Kidney epithelial cell (primary cell): ENCODE measurements at places on chromosomes 7 and 10. TPM values are rescaled to one million over a fixed set of nuclear protein-coding genes. Genes with fewer than 3 reads are reported as not detected.

GRCh38 chr10:23742368-23742767, 303.5 kb downstream of the OTUD1 start:
- no peak for DNase-seq

- DNase-seq = peak; percentile 43
These were observed at the start of gene NDUFB2 for GRCh38 chr7:140696680-140697446. Gene NDUFB2 (plus strand): TSS chr7:140696708. CDS start chr7:140696745, 37 bp downstream.

HMX2 gene
- total RNA-seq = 0.34 TPM in 1 of 2 replicates, not detected in the other

DNA sequence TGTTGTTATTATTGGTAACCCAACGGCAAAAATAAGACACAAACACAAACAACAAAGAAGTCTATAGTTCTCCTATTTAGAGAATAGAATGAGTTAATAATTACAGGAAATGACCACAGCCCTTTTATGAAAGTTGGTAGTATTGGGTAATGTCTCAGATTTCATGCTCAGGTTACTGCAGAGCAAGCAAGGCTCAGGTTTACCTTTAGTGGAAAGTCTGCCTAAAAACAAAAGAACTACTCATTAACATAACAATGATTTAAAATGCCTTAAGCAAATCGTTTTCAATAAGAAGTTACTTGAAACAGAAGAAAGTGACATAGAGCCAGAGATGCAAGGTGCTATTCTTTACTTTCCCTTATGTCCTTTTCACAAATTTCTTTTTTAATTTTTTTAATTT, 441.2 kb downstream of the PLXDC2 start:
- DNase-seq = peak; percentile 10

DNA sequence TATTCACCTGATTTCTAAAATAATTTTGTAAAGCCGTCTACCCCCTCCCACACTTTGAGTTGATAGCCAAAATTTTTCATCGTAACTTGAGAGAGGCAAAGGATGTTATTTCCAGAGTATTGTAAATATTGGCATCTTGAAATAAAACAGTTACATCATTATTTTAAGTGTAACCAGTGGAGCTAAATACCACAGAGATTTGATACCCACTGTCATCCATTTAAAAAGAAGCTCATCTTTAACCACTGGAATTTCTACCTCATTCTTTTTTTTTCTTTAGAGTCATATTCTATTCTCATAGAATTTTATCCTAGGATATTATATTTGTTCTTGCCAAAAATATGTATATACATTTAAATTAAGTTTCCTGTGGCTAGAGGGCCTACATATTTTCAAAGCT, 48.6 kb downstream of the CAMK1D start:
- no peak for DNase-seq

GRCh38 chr10:95265572-95265971, 25.2 kb downstream of the PDLIM1 start:
- DNase-seq = no peak

- DNase-seq = no peak
These were observed 143.4 kb upstream of the GLI3 start for GRCh38 chr7:42380401-42380800.

- DNase-seq = no peak
These were observed 106.4 kb downstream of the TAX1BP1 start for GRCh38 chr7:27846388-27846787.

- DNase-seq = no peak
These were observed 204.7 kb upstream of the HDAC9 start for GRCh38 chr7:18290865-18291264.

GRCh38 chr7:6453734-6454133, 6.0 kb upstream of the DAGLB start:
- peak; percentile 87 for DNase-seq
